ENCODE measurements at places on chromosomes 7 and 10. TPM values are rescaled to one million over a fixed set of nuclear protein-coding genes. Genes with fewer than 3 reads are reported as not detected.

Gene ABCB4
- polyA plus RNA-seq = 1.2 TPM

GRCh38 chr7:131021902-131022301 lies 287.9 kb upstream of the KLF14 start:
- DNase-seq = no peak

Gene MMD2
- 0.06 TPM for polyA plus RNA-seq

Gene C7orf57
- 0.60 TPM for polyA plus RNA-seq
